T-cell (primary cell): ENCODE measurements at places on chromosomes 2 and 18.

- DNase-seq, result no peak
Measured at GRCh38 chr2:169803480-169803879, 4.8 kb downstream of the SSB start.

DNA sequence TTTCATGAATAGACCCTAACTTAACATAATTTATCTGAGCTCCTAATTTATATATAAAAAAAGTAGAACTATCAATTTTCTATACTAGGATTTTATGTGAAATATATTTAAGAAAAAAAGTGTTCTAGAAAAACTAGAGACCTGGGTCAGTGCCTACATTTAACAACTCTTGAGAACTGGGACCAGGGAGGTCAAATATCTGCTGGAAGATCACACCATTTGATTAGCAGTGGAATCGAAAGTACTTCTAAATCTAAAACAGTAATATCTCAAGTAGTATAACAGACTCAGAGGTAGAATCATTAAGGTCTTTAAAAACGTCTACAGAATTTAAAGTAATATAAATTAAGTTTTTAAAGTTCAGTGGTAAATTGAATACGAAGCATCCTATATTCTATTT lies 34.6 kb downstream of the PPP3R1 start:
- DNase-seq, result no peak

DNA sequence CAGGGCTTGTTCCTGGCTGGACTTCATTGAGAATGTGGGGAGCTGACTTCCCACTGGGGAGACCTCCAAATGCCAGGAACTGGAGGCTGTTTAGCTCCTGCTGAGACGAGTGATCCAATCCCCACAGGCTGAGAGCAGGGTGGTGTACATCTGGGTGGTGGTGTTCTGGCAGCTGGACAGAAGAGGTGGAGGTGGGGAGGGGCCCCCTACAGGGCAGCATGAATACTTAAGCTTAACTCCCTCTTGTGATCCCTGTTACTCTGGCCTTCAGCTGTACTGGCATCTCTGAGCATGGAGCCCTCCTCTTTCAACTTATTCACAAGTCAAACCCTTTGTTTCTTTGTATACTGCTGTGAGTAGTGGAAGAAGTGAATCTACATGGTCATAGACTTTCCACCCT lies 167.8 kb upstream of the LYPD1 start:
- DNase-seq, result no peak

DNA sequence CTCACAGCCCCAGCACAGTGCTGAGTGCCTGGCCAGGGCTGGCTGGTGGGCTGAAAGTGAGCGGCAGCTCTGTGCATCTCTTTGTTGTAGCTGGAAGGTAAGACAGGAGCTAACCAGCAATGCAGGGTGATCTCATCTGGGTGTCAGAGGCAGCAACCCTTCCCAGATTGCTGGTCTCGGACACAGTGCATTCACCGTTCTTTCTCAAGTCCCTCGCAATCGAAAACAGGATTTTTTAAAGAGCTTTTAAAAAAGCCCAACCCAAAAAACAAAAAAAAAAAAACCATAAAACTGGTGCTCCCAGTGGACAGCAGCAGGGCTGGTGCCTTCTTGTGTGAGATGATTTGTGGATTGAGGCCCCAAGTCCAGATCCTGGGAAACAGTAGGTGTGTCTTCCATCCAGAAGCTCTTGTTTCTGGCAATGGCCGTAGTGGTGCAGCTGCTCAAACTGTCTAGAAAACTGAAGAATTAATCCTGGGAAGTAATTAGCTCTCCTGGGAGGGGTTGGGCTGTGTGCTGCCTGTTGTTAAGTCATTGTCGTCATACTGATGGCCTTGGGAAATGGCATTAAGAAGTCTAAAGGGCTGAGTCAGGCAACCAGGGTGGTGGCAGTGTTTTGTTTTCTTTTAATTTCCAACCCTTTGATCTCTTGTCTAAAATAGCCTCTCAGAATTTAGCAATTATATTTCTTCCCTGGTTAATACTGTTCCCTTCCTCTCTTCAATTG lies 156.7 kb downstream of the KLHL29 start:
- DNase-seq, result no peak

- no peak for DNase-seq
Measured at GRCh38 chr2:217929757-217930707, 72.8 kb downstream of the TNS1 start.

DNA sequence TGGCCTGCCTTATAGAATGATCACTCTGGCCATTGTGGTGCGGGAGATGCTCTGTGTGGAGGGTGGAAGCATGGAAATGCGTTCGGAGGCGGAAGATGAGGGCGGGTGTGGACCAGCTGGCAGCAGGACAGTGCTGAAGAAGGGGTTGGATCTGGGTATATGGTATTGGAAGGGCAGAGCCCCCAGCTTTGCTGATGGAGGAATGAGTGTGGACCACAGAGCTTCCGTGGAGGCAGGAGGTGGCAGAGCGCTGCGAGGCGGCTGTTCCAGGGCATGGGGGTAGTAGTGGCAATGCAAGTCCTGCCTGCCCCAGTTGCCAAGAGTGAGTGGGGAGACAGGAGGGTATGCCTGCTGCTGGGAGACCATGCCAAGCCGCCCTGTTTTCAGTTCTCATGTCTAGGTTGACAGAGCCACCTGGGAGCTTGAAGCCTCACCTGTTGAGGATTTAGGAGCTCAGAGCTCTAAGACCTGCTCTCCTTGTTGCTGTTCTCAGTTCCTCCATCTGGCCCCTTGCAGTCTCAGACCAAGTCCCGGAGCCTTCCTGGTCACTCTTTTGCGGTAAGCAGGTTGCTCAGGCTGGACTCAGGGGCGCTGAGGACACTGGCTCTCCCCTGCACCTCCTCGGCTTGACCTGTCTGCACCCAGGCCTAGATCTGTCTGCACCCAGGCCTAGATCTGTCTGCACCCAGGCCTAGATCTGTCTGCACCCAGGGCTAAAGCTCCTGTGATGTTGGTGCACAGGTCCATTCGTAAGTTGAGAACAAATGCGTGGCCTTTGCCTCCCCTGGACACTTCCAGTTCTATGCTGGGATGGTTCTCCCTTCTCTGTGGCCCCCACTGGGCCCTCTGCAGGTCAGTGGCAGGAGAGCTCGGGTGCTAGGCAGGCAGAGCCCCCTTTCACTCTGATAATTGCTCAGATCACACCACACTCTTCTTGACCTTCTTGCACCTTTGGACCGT lies 290.5 kb upstream of the HS6ST1 start:
- DNase-seq, result no peak

DNA sequence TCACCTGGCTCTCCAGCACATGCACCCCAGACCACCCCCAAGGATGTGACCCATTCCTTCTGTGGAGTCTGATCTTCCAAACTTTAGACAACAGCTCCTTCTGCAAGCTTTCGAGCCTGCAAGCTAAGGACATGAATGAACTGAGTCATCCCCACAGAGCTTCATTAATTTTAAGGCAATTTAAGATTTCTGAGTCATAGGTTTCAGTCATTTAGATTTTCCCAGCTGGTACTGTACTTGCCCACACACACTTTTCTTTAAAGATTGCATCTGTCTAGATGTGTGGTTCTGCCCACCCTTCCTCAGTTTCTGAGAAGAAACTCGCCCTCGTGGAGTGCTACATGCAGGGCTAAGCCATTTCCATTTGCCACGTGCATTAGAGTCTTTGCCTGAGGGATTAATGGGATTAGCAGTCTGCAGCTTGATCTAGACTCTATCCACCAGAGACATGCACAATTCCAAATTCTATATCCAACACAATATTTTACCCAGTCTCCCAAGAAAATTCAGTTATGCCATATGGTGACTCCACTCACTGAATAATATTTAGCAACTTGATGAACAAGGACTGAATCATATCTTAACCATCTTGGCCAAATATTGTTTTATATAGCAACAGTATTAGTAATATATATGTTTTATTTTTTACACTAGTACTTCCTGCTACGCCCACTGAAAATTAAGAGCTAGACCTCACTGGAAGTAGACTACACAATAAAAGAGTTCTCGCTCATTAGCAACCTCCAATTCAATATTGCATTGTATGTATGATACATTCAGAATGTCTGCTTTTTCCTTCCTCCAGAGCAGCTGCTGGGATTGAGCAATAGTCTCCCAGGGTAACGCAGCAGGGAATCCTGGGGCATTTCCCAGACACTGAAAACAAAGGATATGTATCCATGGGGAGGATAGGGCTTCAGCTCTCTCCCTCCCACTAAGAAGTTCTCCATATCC lies 14.3 kb upstream of the TRIB2 start:
- no peak for DNase-seq
